Fibroblast of mammary gland (primary cell): ENCODE measurements at places on chromosomes 1 and 21.

GRCh38 chr1:233993651-233994050, 89.2 kb downstream of the SLC35F3 start:
- no peak for DNase-seq

- DNase-seq = peak; percentile 43
Measured at GRCh38 chr1:156203331-156203730, 9.4 kb downstream of the SLC25A44 start.

DNA sequence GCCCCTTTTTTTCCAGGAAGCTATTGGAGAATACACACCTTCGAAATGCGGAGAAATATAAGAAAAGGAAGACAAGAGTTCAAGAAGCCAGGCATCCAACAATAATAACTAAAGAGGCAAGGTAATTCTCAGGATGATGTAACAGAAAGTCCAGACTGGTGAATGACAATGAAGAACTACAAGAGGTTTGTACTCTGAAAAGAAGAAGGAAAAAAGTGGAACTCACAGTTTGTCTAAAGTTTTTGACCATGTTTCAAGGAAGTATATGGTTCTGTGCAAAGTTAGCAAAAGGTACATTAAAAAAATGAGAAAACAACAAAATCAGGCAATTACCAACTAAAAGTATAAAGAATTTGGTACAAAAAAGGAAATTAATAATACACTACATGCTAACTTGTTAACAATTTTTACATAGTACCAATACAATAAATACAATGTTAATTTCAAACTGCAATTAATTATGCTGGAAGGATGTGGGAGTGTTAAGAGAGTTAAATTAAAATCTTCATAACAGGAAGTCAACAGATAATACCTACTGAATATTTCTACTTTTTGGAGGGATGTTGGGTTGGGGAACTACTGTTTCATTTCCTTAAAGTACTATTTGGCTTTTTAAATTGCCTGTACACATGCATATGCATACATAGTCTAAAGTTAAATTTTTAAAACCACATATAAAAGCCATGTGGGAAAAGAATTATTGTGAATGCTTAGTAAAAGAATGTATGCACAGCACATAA, 12.9 kb upstream of the CD55 start:
- no peak for DNase-seq

GRCh38 chr1:60988891-60989290, 93.5 kb upstream of the NFIA start:
- DNase-seq = peak; percentile 42

- peak; percentile 37 for DNase-seq
Measured at GRCh38 chr1:46532498-46533178, 18.8 kb downstream of the KNCN start.

DNA sequence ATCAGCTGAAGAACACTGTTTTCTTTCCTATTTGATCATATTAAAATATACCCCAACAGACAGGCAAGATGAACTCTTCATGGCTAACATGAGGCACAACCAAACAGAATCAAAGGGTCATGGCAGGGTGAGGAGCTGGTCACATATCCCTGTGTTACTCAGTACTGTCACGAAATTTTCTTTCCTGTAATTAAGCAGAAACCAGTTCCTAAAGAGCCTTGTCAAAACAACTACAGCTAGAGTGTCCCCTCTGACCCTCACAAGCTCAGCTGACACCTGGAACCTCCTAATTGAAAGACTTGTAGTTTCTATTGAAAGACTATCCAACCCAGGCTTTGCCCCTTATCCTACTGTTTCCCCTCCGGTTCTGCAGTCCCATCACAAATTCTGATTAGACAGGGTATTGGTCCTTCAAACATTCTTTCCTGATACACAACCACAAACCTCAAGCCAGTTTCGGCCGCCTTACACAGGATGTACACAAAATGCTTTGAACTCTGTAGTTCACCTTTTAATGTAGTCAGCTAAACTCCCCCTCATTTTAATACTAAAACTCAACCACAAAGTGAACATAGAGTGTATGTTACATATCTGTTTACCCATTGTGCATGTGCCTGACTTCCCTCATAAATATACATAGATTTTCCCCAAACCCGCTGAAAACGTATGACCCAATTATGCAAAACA, 651.9 kb downstream of the MRPL39 start:
- no peak for DNase-seq

DNA sequence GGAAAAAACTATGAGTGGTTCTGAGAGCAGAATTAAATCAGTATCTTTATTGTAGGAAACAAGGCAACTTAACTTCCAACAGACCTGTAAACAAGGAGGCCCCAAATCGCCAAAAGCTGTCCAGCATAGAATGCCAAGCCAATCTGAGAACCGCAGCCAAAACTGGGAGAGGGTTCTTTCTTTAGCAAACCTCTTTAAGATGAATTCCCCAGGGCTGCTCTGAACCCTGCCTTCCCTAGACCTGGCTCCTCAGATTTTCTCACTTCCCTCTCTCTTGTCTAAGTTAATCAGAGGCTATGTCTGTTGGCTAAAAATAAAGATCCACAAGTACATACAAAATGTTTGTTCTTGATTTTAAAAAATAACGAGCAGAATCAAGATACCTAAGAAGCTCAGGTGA, 141.4 kb downstream of the SMYD3 start:
- DNase-seq = no peak
